Transverse colon (tissue), 4 donors: ENCODE measurements at places on chromosomes 7 and 10. TPM values are rescaled to one million over a fixed set of nuclear protein-coding genes. Genes with fewer than 3 reads are reported as not detected.
A peak's percentile ranks its signal among the peaks of the same experiment; 100 is the strongest.

DNA sequence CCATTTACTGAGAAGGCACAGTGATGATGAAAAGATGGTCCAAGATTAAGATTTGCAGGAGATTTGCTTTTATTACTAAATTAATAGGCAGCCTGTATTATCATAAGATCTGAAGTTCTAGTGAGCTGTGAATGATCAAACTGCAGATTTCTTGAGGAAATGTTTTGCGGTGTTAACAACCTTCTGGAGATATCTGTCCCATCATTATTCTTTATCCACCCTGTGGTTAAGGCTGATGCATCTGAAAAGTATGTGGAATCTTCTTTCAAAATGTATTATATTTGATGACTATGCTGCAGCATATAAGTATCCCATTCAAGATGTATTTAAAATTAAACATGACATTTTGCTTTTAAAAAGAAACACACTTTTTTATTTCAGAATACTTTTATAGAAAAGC, 150.3 kb downstream of the POLR1F start:
- no peak overlapping the region for H3K27ac ChIP-seq
- H3K36me3 ChIP-seq: no peaks in the 10 kb centered on the region
- H3K4me1 ChIP-seq: no peaks in the 10 kb centered on the region
- no peak for DNase-seq
- no peak overlapping the region for H3K4me3 ChIP-seq
- no peaks in the 10 kb centered on the region for H3K27me3 ChIP-seq

GRCh38 chr10:60399328-60399727, 9.7 kb upstream of the ANK3 start:
- H3K27me3 ChIP-seq: no peaks in the 10 kb centered on the region
- H3K27ac ChIP-seq: no peak overlapping the region
- H3K36me3 ChIP-seq: no peaks in the 10 kb centered on the region

DNA sequence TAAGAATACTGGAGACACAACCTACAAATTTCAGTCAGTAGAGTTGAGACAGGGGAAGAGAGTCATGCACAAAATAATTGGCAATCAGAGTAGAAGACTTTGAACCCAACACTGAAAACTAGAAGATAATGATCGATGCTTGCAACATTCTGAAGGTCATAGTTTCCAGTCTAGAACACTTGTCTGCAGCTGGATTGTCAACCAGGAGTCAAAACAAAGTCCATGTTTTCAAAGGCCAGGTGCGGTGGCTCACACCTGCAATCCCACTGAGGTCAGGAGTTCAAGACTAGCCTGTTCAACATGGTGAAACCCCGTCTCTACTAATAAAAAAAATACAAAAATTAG, 26.8 kb upstream of the SMURF1 start:
- H3K27me3 ChIP-seq: no peaks in the 10 kb centered on the region
- H3K36me3 ChIP-seq: no peaks in the 10 kb centered on the region
- DNase-seq: no peak

GRCh38 chr7:14777806-14778205, 124.7 kb downstream of the DGKB start:
- H3K36me3 ChIP-seq: no peaks in the 10 kb centered on the region
- H3K27me3 ChIP-seq: no peaks in the 10 kb centered on the region
- H3K4me3 ChIP-seq: no peak overlapping the region
- H3K27ac ChIP-seq: no peak overlapping the region

DNA sequence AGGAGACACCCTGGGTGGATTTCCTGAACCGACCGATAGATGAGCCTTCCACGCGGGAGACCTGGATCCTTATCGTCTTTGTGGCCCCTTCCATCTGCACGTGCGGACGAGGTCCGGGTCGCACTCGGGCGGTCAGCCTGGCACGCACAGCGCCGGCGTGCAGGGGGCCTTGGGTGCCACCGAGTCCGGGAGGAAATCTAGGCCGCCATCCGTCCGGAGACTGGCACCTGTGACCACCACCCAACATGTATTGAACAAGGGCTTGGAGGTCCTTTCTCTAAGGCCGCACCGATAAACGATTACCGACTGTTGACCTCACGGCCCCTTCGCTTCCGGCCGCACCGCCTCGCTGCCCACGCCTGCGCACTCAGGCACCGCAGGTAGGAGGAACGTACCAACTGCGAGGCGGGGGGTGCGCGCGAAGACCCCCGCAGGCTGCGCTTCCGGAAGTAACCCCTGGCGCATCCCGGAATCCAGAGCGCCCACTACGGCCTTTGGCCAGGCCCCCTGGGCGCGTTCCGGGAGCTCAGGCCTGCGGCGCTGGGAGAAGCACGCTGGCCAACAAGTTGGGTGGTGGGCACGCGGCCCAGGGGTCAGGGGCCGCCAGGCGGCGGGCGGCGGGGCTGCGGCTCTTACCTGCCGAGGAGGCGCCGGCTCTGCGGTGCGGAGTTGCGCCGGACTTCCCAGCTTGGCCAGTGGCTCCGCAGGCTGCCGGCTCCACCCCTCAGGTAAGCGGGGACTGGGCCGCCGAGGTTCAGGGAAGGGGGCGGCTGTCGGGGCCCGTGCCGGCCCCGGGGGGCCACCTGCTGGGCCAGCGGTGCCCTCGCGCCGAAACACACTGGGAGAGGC, at the start of the genes ACTR3C and LRRC61:
TSS of gene ACTR3C (minus strand) at position 713 of the 849 bp plus-strand sequence. CDS start 28,249 bp downstream, outside the sequence.
TSS of gene LRRC61 (plus strand) at position 523 of the 849 bp plus-strand sequence. CDS start 13,507 bp downstream, outside the sequence.
- no peaks in the 10 kb centered on the region for H3K27me3 ChIP-seq
- peak; percentile 77 for DNase-seq
- H3K4me3 ChIP-seq: peak within 1 kb of the TSS; percentile 71
- no peaks in the 10 kb centered on the region for H3K36me3 ChIP-seq
- peak within 1 kb of the TSS; percentile 96 for H3K27ac ChIP-seq
- H3K4me1 ChIP-seq: peaks cover 22% of the 10 kb centered on the region

GRCh38 chr7:104160375-104160774, 47.4 kb downstream of the ORC5 start:
- no peak for DNase-seq
- no peak overlapping the region for H3K4me3 ChIP-seq
- no peak overlapping the region for H3K27ac ChIP-seq
- peaks cover 10% of the 10 kb centered on the region for H3K36me3 ChIP-seq
- no peaks in the 10 kb centered on the region for H3K4me1 ChIP-seq
- no peaks in the 10 kb centered on the region for H3K27me3 ChIP-seq

DNA sequence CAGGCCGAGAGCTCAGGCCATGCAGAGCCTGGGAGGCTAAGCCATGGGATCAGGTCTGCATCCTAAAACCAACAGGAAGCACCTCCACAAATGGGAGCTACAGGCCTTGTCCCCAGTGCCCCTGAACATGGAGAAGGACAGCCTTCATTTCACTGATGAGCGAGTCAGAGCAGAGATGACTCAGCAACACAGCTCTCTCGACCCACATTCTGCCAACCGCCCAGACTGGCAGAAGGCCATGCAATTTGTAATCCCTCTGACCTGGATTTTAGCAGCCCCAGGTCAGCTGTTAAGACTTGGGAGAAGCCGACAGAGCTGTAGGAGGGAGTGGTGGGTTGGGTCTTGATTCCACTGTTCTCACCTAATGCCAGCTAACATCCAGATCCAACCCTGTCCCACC, 25.5 kb downstream of the VOPP1 start:
- no peaks in the 10 kb centered on the region for H3K36me3 ChIP-seq
- no peak overlapping the region for H3K4me3 ChIP-seq
- no peaks in the 10 kb centered on the region for H3K27me3 ChIP-seq
- no peak overlapping the region for H3K27ac ChIP-seq
- DNase-seq: peak; percentile 82

GRCh38 chr10:5647507-5648240, 18.7 kb downstream of the ASB13 start:
- H3K4me1 ChIP-seq: peaks cover 13% of the 10 kb centered on the region
- H3K27ac ChIP-seq: no peak overlapping the region
- no peak overlapping the region for H3K4me3 ChIP-seq
- no peak for DNase-seq
- no peaks in the 10 kb centered on the region for H3K36me3 ChIP-seq
- H3K27me3 ChIP-seq: no peaks in the 10 kb centered on the region

DNA sequence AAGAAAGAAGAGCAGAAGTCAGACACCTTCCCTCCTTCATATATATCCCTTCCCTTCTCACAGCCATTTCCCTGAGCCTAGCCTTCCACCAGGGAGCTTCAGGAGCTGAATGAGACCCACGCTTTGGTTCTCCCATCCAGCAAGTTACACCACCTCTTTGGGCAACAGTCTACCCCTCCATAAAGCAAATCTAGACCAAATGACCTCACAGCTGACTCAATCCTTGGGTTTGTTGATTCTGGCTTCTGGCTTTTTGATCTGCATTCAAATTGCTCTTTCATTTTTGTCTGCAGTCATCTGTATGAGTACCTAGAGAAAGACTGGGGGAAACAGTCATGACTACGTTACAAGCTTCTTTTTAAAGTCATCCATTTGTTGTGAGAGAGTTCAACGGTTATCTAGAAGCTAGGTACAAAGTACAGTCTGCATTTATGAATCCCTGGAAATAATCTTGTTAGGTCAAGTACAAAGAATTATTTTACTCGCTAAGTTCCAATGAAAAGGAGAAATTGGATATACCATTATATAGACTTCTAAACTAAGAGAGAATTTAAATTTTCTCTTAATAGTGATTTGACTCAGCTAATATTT, 86.3 kb downstream of the RAB11FIP2 start:
- no peak for DNase-seq
- peaks cover 4% of the 10 kb centered on the region for H3K27me3 ChIP-seq
- no peak overlapping the region for H3K4me3 ChIP-seq
- H3K4me1 ChIP-seq: no peaks in the 10 kb centered on the region

GRCh38 chr10:13001041-13001886, at the start of gene CCDC3:
CCDC3 (minus strand) TSS chr10:13001713; CDS start chr10:13001570, 143 bp downstream.
- H3K27me3 ChIP-seq: peaks cover 45% of the 10 kb centered on the region
- peaks cover 5% of the 10 kb centered on the region for H3K4me1 ChIP-seq
- no peak for DNase-seq
- H3K27ac ChIP-seq: no peak within 1 kb of the TSS
- peak within 1 kb of the TSS; percentile 41 for H3K4me3 ChIP-seq

DNA sequence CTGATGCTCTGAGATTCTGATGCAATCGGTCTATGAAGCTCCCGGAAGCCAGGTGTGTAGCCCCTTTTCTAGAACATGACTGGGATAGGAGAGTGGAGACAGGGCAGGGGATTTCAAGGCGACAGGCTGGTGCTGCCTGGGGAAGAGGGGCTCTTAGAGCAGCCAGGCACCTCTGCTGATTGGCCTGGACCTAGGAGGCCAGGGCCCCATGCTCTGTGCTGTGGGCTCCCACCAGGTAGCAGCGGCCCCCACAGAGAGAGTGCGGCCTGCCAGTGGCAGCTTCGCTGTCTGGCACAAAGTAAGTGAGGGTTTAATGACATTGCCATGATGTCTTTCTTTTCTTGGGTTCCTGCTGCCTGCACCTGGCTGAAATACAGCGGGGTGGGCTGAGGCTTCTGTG, 99.4 kb upstream of the PODXL start:
- no peak overlapping the region for H3K27ac ChIP-seq
- no peaks in the 10 kb centered on the region for H3K4me1 ChIP-seq
- no peak overlapping the region for H3K4me3 ChIP-seq
- peaks cover 3% of the 10 kb centered on the region for H3K27me3 ChIP-seq

DNA sequence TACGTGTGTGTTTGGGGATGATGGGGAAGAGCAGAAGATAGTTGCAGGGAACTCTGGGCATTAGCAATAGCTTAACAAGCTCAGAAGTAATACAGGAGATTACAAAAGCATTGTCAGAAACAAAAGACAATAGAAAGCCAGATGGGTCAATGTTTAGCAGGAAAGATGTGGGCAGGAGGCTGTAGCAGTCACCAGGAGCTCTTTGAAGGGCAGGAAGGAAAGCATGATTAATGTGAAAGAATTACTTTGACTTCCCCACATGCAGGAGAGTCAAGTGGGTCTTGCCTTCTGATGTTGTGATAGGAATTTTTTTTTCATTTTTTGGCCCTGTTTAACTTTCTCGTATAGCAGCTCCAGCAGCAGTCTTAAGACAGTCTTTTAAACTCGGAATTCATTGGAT, 6.0 kb upstream of the SMNDC1 start:
- H3K27me3 ChIP-seq: peaks cover 23% of the 10 kb centered on the region
- no peak for DNase-seq
- no peaks in the 10 kb centered on the region for H3K36me3 ChIP-seq
- no peak overlapping the region for H3K27ac ChIP-seq
- H3K4me3 ChIP-seq: no peak overlapping the region
- H3K4me1 ChIP-seq: no peaks in the 10 kb centered on the region

- no peak overlapping the region for H3K27ac ChIP-seq
- no peak overlapping the region for H3K4me3 ChIP-seq
- DNase-seq: no peak
- no peaks in the 10 kb centered on the region for H3K27me3 ChIP-seq
These were observed 195.5 kb upstream of the CCDC6 start for GRCh38 chr10:60101821-60102220.

DNA sequence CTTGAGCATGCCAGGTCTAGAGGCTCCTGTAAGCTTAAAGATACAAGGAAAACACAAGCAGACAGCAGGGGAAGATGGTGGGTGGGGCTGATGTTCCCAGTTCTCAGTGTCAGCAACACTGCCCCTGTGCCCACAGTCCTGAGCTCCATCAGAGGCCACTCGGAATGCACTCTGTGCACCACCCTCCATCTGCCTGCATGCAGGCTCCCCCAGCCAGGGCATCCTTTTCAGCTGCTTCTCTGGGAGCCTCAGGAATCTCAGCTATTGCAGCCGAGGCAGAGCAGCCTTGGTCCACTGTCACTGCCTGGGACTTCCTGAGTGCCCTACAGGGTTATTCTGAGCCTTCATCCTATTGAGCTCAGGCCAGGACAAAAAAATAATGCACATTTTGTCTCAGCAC, 22.2 kb downstream of the LBX1 start:
- DNase-seq: no peak
- H3K36me3 ChIP-seq: no peaks in the 10 kb centered on the region
- H3K4me3 ChIP-seq: no peak overlapping the region
- no peak overlapping the region for H3K27ac ChIP-seq
- peaks cover 70% of the 10 kb centered on the region for H3K27me3 ChIP-seq
- peaks cover 5% of the 10 kb centered on the region for H3K4me1 ChIP-seq

The AP4M1 gene
- 31.1 TPM for total RNA-seq

The GJD4 gene
- total RNA-seq: not detected

The FOXI2 gene
- total RNA-seq: not detected

The CYP3A5 gene
- 392 TPM for total RNA-seq

The CLDN4 gene
- total RNA-seq: 555 TPM

The FAM20C gene
- 10.5 TPM for total RNA-seq

The LRRC61 gene
- 1.4 TPM for total RNA-seq

The LEP gene
- total RNA-seq: not detected

The SLC16A12 gene
- 7.6 TPM for total RNA-seq

The SRGN gene
- 83.8 TPM for total RNA-seq
